Stimulated activated CD4-positive, alpha-beta T cell treated with anti-CD3 and anti-CD28 coated beads, TNF-alpha, amount 100 ng/mL, for 4 hours (primary cell): ENCODE measurements at places on chromosomes 1 and 21.

DNA sequence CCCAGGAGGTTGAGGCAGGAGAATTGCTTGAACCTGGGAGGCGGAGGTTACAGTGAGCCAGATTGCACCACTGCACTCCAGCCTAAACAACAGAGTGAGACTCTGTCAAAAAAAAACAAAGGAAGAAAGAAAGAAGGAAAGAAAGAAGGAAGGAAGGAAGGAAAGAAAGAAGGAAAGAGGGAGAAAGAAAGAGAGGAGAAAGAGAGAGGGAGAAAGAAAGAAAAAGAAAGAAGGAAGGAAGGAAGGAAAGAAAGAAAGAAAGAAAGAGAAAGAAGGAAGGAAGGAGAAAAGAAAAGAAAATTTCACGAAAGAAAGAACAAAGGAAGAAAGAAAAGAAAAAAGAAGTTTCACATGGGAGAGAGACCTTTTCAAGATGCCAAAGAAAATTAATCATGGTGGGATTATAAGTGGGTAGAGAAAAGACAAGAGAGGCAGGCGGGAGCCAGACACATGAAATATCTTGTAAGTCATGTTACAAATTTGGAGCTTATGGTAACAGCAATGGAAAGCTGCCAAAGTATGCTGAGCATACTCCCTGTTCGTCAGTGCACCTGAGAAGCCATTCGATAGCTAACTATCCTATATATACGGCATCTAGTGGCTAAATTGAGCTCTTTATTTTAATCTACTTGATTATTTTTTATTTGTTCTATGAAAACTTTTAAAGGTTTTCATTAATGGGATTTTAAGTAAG, 41.3 kb upstream of the TNFSF4 start:
- DNase-seq, result no peak

DNA sequence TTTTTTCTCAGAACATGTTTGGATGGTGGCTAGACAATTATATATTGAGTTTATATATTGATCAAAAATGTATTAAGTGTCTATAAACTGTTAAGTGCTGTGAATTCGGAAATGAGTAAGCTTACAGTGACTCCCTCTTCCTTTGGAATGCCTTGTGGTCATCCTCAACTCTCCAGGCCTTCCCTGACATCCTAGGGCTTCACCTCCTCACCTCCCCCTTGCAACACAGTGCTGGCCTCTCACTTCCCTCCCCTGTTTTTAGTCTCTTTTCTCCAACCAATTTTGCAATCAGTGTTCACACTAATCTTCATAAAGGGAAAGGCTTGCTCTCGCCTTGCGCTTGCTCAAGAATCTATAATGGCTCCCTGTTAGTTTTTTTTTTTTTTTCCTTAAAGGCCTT, 95.1 kb upstream of the C1orf21 start:
- no peak for DNase-seq

DNA sequence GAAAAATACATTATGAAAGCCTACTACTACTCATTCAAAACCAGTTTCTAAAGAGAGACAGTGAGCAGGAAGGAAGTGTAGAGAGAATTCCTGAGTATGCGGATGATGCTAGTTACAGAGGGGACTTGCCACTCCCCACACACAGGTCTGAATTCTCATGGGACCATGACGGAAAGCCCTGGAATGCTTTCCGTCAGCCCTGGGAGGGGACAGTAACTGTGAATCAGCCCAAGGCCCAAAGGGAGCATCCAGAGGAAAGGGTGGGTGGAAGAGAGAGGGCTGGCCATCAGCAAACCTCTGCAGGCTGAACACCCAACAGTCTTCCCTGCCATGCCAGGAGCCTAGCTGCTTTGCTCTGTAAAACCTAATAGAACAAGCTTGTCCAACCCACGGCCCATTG, 36.4 kb downstream of the RCSD1 start:
- no peak for DNase-seq

- DNase-seq, result no peak
Measured at GRCh38 chr1:225471109-225471452, 43.2 kb upstream of the LBR start.

- no peak for DNase-seq
Measured at GRCh38 chr1:43766818-43767525, 59.6 kb downstream of the ST3GAL3 start.

GRCh38 chr1:147142886-147143285, 29.4 kb downstream of the PRKAB2 start:
- no peak for DNase-seq

- DNase-seq, result no peak
Measured at GRCh38 chr21:42097860-42098454, 26.8 kb downstream of the UMODL1 start.

- DNase-seq, result no peak
Measured at GRCh38 chr1:78678324-78678723, 28.7 kb downstream of the IFI44 start.

GRCh38 chr1:191870490-191870889, 287.8 kb upstream of the RGS18 start:
- no peak for DNase-seq

DNA sequence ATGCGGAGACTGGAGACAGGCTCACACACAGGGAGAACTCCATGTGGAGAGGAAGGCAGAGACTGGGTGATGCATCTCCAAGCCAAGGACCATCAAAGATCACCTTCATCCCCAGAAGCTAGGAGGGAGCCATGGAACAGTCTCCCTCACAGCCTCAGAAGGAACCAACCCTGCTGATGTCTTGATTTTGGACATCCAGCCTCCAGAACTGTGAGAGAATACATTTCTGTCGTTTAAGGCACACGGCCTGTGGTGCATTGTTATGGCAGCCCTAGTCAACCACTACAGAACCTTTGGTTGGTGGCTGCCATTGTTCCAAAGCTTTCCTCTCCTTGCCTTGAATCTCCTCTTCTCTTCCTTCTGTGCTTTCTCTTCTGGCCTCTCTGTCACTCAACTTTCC, 64.0 kb downstream of the BACH1 start:
- DNase-seq, result no peak

DNA sequence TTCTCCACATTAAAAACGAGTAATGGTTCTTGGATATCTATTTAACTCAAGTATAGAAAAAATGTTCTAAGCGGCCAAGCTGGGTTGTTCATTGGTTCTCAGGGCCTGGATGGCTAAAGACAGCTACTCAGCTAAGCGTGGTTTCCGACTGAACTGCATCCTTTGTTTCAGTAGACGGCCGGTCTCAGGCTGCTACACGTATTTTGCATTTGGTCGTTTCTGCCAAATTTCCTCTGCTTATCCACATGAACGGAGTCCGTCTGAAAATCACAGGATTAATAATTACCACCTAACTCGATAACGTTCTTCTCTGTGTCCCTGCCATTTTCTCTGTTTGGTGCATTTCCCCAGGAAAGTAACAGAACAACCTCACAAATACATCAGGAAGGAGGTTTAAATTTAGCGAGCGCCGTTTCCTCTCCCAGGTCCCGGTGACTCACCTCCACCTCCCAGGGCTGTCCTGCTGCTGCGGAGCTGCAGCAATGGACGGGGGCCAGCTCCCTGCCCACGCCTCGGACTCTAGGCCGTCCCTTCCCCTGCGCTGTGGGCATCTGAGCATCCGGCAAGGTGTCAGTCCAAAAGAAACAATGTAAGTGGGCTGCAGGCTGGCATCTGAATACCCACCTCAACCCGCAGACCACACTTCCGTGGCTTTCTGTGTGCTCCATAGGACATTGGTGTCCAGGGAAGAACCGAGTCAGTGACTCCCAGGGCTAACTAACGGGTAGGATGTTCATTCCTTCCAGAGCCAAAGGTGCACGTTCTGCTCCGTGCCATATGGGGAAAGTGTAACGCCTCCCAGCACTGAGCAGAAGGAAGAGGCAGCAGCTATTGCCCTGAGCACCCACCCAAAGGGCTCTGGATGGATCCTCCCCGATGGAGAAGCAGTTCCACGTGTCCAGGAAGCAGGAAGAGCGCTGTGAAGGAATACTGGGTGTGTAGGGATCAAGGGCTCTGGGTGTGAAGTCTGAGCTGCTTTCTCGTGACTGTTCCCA, 4.1 kb upstream of the GABRD start:
- no peak for DNase-seq

DNA sequence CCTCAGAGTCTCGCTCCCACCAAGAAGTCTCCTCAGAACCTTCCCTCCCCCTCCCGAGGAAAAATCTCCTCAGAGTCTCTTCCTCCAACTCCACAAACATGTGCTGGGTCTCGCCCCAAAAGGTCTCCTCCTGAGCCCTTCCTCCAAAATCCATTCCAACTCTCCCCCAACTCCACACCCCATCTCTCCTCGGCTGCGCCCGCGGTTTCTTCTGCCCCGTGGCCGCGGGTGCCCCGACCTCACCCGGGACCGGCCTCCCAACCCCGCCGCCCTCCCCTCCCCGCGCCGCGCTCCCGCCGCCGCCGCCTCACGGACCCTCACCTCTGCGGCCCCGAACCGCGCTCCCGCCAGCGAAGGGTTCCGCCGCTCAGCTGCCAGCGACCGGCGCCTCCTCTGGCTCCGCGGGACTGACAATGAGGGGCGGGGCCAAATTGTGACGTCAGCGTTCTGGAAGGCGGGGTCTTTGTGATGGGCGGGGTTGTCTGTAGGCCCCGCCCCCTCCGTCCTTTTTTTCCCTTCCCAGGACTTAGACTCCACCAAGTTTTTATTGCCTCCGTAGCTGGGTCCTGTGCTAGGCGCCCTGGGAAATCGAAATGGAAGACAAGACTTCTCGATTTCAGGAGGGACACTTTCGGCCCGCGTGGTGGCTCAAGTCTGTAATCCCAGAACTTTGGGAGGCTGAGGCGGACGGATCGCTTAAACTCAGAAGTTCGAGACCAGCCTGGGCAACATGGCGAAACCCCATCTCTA, at the start of gene LUZP1:
TSS of gene LUZP1 (minus strand) at position 412 of the 750 bp plus-strand sequence.
- peak; percentile 87 for DNase-seq

DNA sequence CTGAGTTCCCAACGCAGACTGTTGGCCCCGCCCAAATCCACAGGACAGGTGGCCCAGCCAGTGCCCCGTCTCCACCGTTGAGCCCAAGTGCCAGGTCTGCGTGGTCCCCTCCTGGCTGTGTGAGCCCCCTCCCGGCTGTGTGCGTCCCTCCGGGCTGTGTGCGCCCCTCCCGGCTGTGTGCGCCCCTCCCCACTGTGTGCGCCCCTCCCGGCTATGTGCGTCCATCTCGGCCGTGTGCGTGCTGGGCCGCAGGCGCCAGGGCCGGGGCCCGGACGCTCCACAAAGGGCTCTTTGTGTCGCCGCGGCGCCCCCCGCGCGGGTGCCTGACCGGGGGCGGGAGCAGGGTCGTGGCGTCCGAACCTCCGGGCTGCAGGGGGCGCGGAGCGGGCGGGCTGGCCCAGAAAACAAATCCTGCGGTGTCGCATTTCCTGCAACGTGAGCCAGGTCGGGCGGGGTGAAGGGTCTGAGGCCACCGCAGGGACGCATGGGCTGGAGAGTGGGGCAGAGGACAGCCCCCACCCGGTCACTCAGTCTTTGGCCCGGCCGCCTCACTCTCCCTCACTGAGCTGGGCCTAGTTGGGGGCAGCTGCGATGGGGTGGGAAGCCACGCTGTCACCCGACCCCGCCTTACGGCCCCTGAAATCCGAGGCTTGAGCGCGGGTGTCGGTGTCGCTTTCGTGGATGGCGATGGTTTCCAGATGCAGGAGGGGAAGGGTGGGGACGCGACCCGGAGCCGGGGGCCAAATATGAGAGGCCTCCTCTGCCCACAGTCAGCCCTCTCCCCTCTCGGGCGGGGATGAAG, 18.8 kb downstream of the TNFRSF25 start:
- no peak for DNase-seq

DNA sequence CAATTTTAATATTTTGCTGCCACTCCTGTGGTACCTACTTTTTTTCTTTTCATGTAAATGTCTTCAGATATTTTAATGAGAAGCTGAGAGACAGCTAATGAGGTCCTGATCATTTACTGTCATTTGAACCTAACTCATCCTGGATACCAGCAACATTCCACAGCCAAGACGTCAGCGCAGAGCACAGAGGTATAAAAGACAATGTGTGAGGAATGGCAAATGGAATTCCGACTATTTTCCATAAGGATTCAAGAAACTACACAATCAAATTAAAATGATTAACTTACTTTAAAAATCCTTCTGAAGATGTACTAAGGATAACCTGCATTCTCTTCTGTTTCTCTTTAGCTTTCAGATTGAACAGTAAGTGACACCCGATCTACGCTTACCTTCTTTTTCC, 38.8 kb downstream of the HEATR1 start:
- no peak for DNase-seq

DNA sequence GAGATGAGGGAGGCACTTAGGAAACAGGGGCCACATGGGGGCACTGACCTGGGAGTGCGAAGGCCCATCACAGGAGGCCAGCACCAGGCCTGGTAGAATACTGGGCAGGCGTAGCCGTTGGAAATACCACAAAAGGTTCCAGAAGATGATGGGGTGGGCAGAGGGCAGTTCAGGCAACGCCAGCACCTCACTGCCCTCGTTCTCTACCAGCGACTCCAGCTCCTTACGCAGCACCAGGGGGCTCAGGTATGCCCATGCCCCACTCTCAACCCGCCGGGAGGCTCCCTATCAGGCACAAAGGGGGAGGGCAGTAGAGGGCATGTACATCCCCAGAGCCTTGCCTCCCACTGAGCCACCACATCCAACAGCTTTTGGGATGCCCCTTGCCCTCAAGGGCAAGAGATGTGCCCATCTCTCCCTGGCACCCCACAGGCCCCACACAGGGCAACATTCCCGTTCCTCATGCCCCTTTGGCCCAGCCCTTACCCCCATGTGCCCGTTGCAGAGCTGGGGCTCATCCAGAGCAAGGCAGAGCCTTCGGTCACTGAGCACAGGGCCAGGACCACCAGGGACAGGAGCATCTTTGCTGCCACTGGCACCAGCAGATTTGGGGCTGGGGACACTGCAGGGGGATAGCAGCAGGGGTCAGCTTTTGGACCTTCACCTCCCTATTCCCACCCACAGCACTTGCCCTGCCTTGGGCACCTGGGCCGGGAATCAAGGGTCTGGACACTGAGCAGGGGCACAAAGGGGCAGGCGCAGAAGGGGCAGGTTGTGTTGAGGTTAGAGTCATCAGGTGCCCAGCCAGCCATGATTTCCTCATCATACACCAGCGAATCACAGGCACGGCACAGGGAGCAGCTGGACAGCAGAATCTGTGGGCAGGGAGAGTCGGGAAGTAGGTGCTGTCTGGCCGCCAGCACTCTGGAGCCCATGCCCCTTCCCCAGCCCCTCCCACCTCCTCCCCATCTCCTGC, 9.7 kb upstream of the GATAD2B start:
- no peak for DNase-seq

DNA sequence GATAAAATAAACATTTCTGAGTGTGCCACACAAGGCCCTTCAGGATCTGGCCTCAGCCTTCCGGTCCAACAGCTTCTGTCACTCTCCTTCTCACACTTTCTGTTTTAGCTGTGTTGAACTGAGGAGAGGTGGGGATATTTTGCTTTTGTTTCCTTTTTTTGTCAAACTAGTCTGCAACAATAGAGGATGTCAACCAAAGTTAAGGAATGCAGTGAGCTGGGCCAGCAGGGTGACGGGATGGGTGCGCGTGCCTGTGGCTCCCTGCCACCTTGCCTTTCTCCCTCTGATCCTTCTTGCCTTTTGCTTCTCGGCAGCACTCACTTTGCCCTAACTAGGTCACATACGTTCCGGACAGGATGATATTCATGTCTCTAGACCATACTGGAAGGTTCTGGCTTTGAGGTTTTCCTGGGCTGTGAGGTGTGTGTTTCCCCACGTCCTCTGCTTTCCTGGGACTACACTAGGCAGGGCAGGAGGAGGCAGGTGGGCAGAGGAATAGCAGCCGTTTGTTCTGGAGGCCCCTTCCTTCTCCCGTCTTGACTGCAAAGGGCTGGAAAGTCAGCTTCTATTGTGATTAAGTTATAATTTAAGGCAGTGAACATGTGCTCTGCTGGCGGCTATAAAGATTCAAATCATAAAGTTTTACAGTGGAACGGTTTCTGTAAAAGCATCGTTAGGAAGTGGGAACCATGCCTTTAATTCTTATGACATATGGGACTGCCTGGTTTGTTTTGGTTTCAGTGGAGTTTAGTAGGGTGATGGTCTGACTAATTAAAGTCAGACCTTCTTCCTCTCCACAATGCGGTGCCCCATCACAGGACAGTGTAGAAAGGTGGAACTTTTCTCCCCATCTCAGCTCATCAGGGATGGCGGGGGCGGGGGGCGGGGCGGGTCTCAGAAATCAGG, 67.8 kb downstream of the RNF220 start:
- DNase-seq, result no peak
